ENCODE measurements at places on chromosomes 6 and 20.

- no peak for DNase-seq
- no peaks in the 10 kb centered on the region for H3K4me1 ChIP-seq
- no peaks in the 10 kb centered on the region for H3K27me3 ChIP-seq
- H3K36me3 ChIP-seq = no peaks in the 10 kb centered on the region
Observed at GRCh38 chr6:63023726-63024125, 187.5 kb upstream of the FKBP1C start.

DNA sequence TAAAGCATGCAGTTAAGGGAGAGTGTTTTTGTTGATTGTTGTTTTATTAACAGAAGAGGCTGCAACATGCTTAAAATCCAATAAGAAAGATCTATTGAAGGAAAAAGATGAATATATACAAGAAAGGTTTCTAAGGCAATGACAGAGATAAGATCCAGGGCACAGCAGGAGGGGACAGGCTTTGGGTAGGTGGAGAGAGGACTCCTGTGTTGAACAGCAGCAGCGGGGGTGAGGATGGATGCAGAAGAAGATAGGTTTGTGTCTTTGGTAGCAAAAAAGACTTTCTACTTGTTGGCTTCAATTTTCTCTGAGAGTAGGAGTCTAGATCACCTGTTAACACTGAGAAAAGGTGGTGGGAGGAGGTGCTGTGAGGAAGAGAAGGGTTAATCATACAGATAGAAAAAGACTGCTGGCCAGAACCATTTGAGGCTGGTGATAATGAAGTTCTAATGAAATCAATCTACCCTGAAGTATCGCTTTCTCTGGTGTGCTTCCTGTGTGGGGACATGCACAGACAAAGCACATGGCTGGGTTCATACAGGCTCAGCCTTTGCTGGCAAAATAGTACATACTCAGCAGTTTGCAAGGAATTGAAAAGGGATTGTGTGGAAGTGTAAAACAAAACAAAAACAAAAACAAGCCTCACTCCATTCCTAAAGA, 17.2 kb upstream of the DST start:
- no peak overlapping the region for H3K27ac ChIP-seq
- no peaks in the 10 kb centered on the region for H3K27me3 ChIP-seq
- DNase-seq = no peak
- no peak overlapping the region for H3K4me3 ChIP-seq
- H3K4me1 ChIP-seq = no peaks in the 10 kb centered on the region
- no peaks in the 10 kb centered on the region for H3K36me3 ChIP-seq

- H3K4me1 ChIP-seq = peaks cover 15% of the 10 kb centered on the region
- no peak overlapping the region for H3K4me3 ChIP-seq
- no peaks in the 10 kb centered on the region for H3K27me3 ChIP-seq
- H3K36me3 ChIP-seq = no peaks in the 10 kb centered on the region
- no peak for DNase-seq
Observed at GRCh38 chr6:143598466-143599080, 79.2 kb upstream of the PHACTR2 start.

GRCh38 chr6:90098627-90099026, 198.0 kb downstream of the BACH2 start:
- no peak overlapping the region for H3K4me3 ChIP-seq
- H3K36me3 ChIP-seq = peaks cover 11% of the 10 kb centered on the region
- DNase-seq = no peak
- peak overlapping the region; percentile 86 for H3K27ac ChIP-seq
- H3K4me1 ChIP-seq = peaks cover 86% of the 10 kb centered on the region

- peaks cover 15% of the 10 kb centered on the region for H3K4me1 ChIP-seq
- H3K27me3 ChIP-seq = no peaks in the 10 kb centered on the region
- no peaks in the 10 kb centered on the region for H3K36me3 ChIP-seq
- H3K4me3 ChIP-seq = no peak overlapping the region
Observed at GRCh38 chr6:6623553-6623952, 35.0 kb downstream of the LY86 start.

DNA sequence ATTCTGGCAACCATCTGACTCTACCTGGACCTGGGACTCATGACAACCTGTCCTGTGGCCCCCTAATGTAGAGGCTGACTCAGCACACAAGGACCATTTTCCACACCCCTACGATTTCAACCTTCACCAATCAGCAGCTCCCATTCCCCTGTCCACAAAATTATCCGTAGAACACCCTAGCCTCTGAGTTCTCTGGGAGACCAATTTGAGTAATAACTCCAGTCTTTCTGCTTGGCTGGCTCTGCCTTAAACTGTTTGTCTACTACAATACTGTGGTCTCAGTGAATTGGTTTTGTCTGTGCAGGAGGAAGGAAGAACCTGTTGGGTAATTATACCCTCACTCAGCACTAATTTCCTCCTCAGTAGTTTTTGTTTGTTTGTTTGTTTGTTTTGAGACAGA, 99.3 kb upstream of the MRPS10 start:
- H3K27ac ChIP-seq = peak overlapping the region; percentile 44
- peaks cover 19% of the 10 kb centered on the region for H3K36me3 ChIP-seq
- no peak for DNase-seq
- no peaks in the 10 kb centered on the region for H3K27me3 ChIP-seq
- peaks cover 74% of the 10 kb centered on the region for H3K4me1 ChIP-seq

GRCh38 chr6:33587529-33587928, 7.5 kb upstream of the BAK1 start:
- H3K4me1 ChIP-seq = peaks cover 40% of the 10 kb centered on the region
- H3K27ac ChIP-seq = no peak overlapping the region
- no peak overlapping the region for H3K4me3 ChIP-seq
- no peak for DNase-seq

DNA sequence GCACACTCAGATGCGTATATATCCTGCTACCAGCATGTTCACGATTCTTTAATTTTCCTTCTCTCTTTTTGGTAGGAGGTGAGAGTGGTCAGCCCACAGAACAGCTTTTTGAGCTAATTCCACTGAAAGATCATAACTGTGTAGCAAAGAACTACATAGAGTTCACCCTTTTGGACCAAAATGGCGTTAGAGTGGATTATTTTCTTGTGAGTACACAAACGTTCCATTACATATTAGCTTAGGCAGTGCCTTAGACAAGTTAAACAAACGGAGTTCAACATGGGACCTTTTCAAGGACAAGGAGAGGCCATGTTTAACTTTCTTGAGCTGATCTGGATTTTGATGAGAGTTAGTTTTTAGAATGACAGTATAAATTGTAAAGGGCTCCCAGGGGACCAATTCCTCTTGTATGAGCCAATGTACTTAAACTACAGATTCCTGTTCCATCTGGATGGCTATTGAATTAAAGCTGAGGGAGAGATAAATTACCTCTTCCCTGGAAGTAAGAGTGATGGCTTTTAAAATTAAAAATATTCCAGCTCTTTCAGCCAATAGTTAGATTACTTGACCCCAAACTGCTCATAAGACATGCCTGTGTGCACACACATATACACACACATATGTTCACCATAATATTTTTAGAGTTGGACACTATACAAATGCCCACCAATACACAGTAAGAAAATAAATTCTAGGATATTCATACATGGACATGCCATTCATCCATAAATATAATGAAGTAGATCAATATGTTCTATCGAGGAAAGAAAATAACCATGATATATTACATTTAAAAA, 25.6 kb upstream of the ARMH2 start:
- no peak for DNase-seq
- H3K27ac ChIP-seq = peak overlapping the region; percentile 25
- peaks cover 94% of the 10 kb centered on the region for H3K36me3 ChIP-seq
- H3K4me3 ChIP-seq = no peak overlapping the region

GRCh38 chr20:54619682-54620081, 144.3 kb downstream of the DOK5 start:
- H3K36me3 ChIP-seq = no peaks in the 10 kb centered on the region
- no peak for DNase-seq
- H3K27me3 ChIP-seq = peaks cover 9% of the 10 kb centered on the region
- H3K4me1 ChIP-seq = no peaks in the 10 kb centered on the region

- DNase-seq = no peak
- peaks cover 22% of the 10 kb centered on the region for H3K36me3 ChIP-seq
- peak overlapping the region; percentile 87 for H3K27ac ChIP-seq
- no peaks in the 10 kb centered on the region for H3K27me3 ChIP-seq
Observed at GRCh38 chr20:47318586-47319516, 37.6 kb downstream of the ZMYND8 start.

DNA sequence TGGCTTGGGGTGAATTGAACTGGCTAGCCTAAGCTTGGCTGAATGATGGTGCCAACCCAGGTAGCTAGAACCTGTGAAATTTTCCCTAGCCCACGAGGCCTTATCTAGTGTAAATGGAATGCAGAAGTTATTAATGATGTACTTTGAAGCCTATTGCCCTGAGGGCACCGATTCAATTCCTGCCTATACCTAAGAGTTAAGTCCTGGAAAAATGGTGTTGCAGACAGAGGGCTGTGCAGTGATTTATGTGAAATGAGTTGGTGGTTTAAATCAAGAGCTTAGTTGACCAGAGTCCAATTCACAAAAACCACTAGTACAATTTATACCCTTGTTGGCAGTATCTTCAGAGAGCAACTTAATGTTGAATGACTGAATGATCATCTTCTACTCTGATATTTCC, 373.8 kb upstream of the JAG1 start:
- no peak overlapping the region for H3K4me3 ChIP-seq
- H3K36me3 ChIP-seq = no peaks in the 10 kb centered on the region
- no peak for DNase-seq

- H3K27ac ChIP-seq = no peak overlapping the region
- H3K4me3 ChIP-seq = no peak overlapping the region
- H3K36me3 ChIP-seq = peaks cover 4% of the 10 kb centered on the region
- no peaks in the 10 kb centered on the region for H3K4me1 ChIP-seq
Observed at GRCh38 chr6:39572661-39573340, 152.4 kb downstream of the KIF6 start.

DNA sequence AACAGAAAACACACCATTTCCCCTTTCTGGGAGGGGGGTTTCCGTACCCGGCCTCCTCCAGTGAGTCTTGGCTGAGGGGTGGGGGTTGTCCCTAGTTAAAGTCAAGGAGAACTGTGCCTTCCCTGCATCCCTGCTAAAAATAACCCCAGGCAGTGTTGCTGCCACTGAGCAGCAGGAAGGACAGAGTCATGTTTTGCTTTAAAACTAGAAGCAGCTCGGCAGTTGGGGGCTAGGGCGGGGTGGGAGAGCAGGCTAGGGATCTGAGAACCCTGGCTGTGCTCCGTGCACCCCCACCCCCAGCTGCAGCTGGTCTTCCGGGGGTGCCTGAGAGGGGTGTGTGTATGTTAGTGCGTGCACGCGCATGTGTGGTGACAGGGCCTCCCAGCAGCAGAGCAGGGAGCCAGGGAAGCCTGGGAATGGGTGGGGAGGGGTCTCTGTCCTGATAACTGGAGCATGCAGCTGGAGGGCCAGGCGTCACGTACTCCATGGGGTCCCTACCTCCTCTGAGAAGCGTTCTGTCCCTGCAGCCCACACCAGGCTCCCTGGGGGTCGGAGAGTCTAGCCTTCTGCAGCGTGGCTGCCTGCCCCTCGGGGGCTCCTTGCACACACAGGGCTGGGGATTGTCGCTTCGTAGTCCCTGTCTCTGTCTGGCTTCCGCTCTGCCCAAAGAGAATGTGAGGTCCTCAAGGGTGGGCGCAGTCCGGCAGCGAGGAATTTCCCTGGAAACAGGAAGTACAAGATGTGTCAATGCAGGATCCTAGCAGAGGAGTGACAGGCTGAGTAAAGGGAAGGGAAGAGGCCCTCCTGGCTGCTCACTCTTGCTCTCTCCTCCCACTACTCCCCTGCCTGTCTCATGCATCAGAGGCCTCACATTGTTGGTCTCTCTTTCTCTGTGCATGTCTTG, 16.8 kb upstream of the ARMC12 start:
- peaks cover 84% of the 10 kb centered on the region for H3K4me1 ChIP-seq
- peak overlapping the region; percentile 75 for H3K27ac ChIP-seq
- H3K36me3 ChIP-seq = no peaks in the 10 kb centered on the region
- peak overlapping the region; percentile 84 for H3K4me3 ChIP-seq

- DNase-seq = no peak
- peaks cover 2% of the 10 kb centered on the region for H3K27me3 ChIP-seq
- no peak overlapping the region for H3K4me3 ChIP-seq
Observed at GRCh38 chr20:50416269-50417022, 93.7 kb upstream of the PTPN1 start.

- DNase-seq = no peak
- peaks cover 63% of the 10 kb centered on the region for H3K27me3 ChIP-seq
- H3K4me3 ChIP-seq = peak overlapping the region; percentile 71
- H3K4me1 ChIP-seq = peaks cover 24% of the 10 kb centered on the region
- no peak overlapping the region for H3K27ac ChIP-seq
- H3K36me3 ChIP-seq = no peaks in the 10 kb centered on the region
Observed at GRCh38 chr20:54174457-54175175, 830 bp upstream of the CYP24A1 start.

DNA sequence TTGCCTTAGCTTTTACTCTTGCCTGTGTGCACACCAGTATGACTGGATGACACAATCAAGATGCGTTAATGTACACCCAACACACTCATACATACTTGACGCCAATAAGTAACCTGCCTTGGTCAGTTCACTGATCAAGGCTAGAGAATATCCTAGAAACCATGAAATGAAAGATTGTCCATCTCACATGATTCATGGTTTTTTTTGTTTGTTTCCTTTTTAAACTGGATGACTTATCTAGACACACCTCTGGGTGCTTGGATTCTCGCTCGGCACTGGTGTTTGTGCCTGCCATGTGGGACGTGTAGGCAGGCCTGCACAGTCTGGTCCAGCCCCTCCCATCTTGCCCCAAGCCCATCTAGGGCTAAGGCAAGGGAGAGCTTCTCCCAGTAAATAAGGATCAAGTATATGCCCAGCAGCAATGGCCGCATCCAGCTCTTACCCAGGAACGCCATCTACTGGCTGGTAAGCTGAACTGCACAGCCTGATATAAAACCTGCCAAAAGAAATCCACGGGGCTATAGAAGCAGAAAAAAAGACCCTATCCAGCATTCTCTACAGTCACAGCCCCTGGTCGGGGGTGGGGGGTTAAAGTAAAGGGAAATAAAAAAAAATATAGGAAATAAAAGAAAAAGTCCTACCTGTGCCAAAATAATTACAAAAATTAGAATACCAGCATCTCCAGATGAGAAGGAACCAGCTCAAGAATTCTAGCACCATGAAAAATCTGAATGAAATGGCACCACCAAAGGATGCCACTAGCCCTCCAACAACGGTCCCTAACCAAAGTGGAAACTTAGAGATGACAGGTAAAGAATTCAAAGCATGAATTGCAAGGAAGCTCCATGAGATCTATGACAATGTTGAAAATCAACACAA, 73.3 kb downstream of the OTOR start:
- no peaks in the 10 kb centered on the region for H3K36me3 ChIP-seq
- peaks cover 16% of the 10 kb centered on the region for H3K27me3 ChIP-seq
- peak; percentile 11 for DNase-seq
- H3K27ac ChIP-seq = no peak overlapping the region
- no peaks in the 10 kb centered on the region for H3K4me1 ChIP-seq

GRCh38 chr6:62998022-62998421, 213.2 kb upstream of the FKBP1C start:
- no peaks in the 10 kb centered on the region for H3K27me3 ChIP-seq
- H3K27ac ChIP-seq = no peak overlapping the region
- DNase-seq = no peak
- no peaks in the 10 kb centered on the region for H3K36me3 ChIP-seq
- H3K4me1 ChIP-seq = no peaks in the 10 kb centered on the region

- DNase-seq = no peak
- no peak overlapping the region for H3K27ac ChIP-seq
- H3K4me3 ChIP-seq = peak overlapping the region; percentile 21
- H3K4me1 ChIP-seq = no peaks in the 10 kb centered on the region
- peaks cover 10% of the 10 kb centered on the region for H3K27me3 ChIP-seq
- H3K36me3 ChIP-seq = no peaks in the 10 kb centered on the region
Observed at GRCh38 chr6:148987982-148988381, 241.2 kb downstream of the UST start.

GRCh38 chr6:16092140-16092539, 36.7 kb upstream of the MYLIP start:
- H3K4me3 ChIP-seq = no peak overlapping the region
- peaks cover 11% of the 10 kb centered on the region for H3K27me3 ChIP-seq
- no peaks in the 10 kb centered on the region for H3K36me3 ChIP-seq
- no peak for DNase-seq

- H3K36me3 ChIP-seq = peaks cover 2% of the 10 kb centered on the region
- no peak overlapping the region for H3K4me3 ChIP-seq
Observed at GRCh38 chr6:142420802-142421201, 119.0 kb downstream of the ADGRG6 start.
